Stimulated activated CD4-positive, alpha-beta T cell treated with anti-CD3 and anti-CD28 coated beads, TNF-alpha, amount 100 ng/mL, for 4 hours (primary cell): ENCODE measurements at places on chromosomes 2 and 18.

GRCh38 chr2:41949883-41950665, 97.7 kb upstream of the PKDCC start:
- no peak for DNase-seq

- DNase-seq = no peak
Measured at GRCh38 chr2:64757126-64757525, 103.4 kb upstream of the SERTAD2 start.

DNA sequence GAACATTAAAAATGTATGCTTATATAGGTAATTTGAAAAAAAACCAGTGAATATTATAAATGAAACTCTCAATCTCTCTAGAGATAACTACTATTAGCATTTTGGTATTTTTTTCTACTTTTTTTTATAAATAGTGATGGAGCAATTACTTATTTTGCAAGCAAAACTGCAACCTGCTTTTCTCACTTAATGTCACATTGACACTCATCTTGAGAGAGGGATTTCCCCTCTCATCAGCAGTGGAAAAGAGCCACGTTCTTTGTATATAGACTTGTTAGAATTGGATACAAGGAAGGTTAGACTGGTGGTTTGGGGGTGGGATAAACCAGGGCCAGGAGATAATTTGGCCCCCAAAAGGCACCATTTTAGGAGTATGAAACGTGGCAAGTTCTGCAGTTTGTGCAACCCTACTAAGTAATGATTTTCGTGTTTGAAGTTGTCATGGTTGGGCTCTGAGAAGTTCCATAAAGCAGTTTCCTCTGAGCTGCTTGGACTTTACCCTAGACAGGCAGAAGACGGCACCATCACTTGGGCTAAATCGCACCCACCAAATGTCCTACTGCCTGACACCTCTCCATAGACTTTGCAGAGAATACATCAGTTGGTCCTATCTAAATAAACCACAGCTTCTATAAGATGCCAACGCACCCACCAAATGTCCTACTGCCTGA, 194.0 kb downstream of the ACTR3 start:
- no peak for DNase-seq

DNA sequence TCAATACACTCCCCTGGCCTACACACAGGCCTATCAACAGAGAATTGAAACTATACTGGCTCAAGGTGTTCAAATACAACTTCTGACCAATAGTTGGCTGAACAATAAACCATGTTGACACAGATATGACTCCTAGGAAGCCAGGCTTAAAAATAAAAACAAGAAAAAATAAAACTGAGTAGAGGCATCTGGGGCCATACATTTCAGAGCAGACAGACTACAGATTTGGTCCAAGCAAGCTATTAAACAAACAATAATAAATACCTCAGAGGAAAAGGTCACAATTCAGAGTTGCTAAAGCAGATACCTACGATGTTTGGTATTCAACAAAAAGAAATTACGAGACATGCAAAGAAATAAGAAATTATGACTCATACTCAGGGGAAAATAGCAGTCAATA, 132.8 kb upstream of the ACVR2A start:
- DNase-seq = no peak

DNA sequence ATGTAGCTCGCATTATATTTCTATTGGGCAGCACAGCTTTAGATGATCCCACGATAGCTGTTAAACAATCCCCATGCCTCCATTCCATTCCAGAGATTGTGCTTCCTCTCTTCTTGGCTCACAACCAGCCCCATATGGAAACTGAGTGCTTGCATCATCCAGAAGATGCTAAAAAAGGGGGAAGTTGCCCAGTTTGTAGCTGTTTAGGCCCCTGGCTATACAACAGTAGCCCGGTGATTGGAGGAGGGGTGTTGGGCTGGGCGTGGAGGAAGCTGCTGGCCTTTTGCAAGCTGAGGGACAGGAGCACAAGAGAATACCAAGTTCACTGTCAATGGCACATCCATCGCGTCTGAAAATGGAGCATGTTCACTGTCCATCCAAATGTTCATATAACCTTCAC, 360.2 kb downstream of the ALK start:
- no peak for DNase-seq

DNA sequence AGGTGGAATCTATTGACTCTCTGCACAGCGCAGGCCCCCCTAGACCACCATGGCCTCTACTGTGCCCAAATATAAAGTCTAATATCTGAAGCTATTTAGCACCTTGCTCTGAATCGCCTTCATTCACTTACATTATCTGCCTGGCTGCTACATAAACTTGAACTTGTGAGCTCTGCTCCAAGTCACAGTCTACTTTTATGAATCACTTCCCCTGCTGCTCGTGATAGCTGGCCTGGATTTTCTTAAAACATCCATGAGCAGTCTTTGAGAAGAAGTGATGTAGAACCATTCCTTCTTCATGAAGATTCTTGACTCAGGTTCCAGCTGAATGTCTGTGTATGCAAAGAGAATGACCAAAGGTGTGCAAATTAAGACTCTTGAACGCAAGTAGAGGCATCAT, 359.5 kb downstream of the RND3 start:
- no peak for DNase-seq
